Right renal cortex interstitium (tissue), 3 donors: ENCODE measurements at places on chromosomes 12 and 14. TPM values are rescaled to one million over a fixed set of nuclear protein-coding genes. Genes with fewer than 3 reads are reported as not detected.

- DNase-seq = no peak
These were observed 17.2 kb downstream of the TXNRD1 start for GRCh38 chr12:104232609-104233280.

DNA sequence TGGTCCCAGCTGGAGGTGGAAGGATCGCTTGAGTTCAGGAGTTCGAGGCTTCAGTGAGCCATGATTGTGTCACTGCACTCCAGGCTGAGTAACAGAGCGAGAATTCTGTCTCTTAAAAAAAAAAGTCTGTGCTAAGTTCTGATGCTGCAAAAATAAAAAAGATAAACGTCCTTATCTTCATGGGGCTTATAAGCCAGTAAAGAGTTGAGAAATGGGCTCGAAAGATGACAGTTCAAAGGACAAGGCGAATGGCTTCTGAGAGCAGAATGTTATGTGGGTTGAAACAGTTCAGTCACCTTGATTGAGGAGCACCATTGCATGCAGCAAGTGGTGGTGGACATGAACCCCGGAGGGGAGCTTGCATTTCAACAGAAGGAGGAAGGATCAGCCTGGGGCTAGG lies 4.7 kb downstream of the TSPAN9 start:
- no peak for DNase-seq

Gene LRCOL1
- polyA plus RNA-seq = 2.2 TPM

Gene SERPINA9
- polyA plus RNA-seq = not detected

DNA sequence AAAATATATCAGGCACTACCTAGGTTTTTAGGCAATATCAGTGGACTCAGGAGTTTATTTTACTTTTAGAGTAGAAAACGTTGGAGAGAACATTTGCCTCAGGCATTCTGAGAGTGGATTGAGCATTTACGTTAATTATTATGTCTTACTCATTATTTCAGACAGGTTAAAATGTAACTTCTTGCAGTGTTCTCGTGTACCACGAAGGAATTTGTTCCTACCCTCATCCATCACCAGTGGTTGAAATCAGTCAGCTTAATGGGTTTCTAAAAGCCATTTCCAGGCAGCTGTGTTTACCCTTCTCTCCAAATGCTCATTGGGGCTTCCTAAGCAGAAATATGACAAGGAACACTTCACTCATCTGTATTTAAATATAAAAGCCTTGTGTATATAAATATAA lies 9.1 kb upstream of the LDHB start:
- DNase-seq = peak; percentile 27

Gene TMPO
- polyA plus RNA-seq = 195 TPM

GRCh38 chr12:120816363-120816762 lies 87.8 kb downstream of the SPPL3 start:
- DNase-seq = no peak

DNA sequence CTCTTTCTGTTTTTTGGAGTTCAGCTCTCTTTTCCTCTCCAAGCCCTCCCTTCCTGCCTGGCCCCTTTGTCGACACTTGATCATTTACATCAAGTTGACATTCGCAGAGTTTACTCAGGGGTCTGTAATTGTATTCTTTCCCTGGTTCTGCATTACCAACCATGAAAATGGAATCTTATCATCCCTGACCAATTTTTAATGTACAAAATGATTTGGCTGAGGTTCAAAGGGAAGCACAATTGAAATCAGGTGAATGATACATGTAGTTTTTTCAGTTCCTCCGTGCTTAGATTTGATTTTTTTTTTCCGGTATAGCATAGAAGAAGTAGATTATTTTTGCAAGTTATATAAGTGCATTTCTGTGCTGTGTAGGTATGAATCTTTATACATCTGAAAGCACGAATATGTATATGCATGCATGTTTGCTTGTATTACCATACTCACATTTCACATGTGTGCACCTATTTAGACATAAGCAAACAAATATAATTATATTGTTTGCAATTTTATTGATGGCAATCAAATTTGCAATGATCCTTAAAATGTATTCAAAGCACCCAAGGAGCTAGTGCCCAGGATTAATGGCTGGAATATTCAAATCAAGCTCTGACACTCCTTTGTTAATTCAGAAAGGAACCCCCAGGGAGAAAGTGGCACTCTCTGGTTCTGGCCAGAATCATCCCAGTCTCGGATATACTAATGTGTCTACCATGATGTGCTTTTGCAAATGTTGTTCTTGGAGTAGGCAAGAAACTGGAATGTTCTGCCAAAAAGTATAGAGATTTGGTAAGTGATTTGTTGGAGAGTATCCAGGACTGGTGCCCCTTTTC lies 189.3 kb downstream of the VRK1 start:
- DNase-seq = no peak

GRCh38 chr12:92396647-92397252 lies 251.1 kb upstream of the BTG1 start:
- DNase-seq = no peak

Gene HOXC6
- polyA plus RNA-seq = 21.8 TPM

Gene C12orf42
- polyA plus RNA-seq = not detected

Gene RERG
- 41.9 TPM for polyA plus RNA-seq

DNA sequence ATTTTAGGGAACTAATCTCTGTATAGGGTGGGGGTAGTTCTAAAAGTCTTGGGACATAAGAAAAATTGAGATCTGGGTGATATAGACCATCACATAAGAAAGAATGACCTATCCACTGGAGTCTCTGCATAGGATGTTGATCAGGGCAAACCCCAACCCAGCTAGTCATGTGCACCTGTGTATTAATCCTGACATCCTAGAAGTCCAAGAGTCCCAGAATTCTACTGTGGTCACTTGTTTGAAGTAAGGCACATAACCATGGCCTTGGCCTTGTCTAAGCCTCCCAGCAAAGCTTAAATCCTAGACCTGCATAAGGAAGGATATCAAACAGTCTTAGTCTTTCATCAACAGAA lies 334.1 kb upstream of the DCN start:
- no peak for DNase-seq

- DNase-seq = no peak
These were observed 141.3 kb downstream of the ZNF664 start for GRCh38 chr12:124114316-124114715.

DNA sequence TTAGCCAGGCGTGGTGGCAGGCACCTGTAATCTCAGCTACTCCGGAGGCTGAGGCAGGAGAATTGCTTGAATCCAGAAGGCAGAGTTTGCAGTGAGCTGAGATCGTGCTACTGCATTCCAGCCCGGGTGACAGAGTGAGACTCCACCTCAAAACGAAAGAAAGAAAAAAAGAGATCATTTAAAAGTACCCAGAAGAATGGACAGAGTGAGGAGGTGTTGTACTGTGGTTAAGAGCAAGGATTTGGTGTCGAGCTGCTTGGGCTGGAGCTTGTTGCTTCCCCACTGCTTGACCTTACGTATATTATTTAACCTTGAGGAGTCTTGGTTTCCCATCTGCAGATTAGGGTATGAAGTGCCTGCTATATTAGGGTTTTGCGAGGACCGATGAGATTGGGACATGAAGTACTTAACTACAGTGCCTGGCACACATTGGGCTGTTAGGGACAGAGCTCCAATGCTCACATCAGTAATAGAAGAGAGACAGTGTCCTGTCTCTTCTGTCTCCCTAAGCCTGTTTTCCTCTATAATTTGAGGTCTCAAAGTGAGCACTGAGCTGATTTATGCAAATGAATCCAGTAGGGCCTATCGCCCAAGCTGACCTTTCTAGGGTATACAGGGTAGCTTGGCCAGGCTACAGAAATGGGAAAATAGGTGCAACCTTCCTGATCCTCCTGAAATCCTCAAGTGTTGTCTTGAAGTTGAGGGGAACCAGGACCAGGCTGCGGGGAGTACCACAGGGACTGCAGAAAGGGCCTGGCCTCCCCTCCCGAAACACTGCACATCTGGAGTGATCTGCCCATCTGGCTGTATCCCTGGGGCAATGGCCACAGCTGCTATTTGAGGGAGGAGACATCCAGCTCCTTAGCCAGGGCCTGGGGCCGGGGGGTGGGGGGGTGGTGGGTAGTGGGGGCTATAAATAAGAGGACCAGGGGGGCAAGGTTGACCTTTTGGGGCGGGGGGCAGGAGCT lies 8.6 kb upstream of the HDAC7 start:
- no peak for DNase-seq

GRCh38 chr12:12349711-12350665 lies at the start of gene MANSC1:
MANSC1 (minus strand) TSS chr12:12350242; CDS start chr12:12343314, 6,928 bp downstream.
- no peak for DNase-seq

GRCh38 chr12:48023386-48023785 lies 19.1 kb upstream of the COL2A1 start:
- DNase-seq = no peak

GRCh38 chr12:25241167-25242020 lies 9.3 kb downstream of the KRAS start:
- DNase-seq = no peak

- DNase-seq = no peak
These were observed 170.7 kb downstream of the PPFIA2 start for GRCh38 chr12:81588235-81589008.

DNA sequence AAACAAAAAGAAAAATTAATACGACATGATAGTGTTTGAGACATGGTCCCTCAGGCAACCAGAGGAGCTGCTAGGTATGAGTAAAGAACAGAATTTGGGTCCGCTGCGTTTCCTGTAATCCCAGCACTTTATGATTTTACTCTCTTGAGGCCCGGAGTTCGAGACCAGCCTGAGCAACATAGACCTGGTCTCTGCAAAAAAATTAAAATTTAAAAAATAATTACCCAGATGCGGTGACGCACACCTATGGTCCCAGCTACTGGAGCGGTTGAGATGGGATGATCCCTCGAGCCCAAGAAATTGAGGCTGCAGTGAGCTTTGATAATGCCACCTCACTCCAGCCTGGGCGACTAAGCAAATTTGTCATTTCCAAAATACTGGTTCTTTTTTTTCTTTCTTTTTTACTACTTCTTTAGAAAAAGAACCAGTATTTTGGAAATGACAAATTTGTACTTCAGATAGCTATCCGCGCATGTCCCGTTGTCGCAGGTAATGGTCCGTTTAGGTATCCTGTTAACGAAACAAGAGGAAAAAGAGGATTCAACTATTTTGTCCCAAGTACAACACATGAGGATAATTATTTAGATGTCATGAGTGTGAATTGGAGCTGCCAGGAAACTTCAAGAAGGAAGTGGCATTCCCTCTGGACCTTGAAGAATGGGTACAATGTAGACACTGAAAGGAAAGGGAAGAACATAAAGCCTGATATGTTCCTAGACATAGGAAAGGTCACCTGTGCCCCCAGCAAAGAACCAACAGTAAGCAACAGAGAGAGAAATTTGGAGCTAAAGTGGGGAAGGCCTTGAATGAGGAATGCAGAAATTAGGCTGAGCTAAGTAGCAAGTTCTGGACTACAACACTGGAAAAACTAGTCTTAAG lies 1.2 kb upstream of the HECTD1 start:
- DNase-seq = no peak

DNA sequence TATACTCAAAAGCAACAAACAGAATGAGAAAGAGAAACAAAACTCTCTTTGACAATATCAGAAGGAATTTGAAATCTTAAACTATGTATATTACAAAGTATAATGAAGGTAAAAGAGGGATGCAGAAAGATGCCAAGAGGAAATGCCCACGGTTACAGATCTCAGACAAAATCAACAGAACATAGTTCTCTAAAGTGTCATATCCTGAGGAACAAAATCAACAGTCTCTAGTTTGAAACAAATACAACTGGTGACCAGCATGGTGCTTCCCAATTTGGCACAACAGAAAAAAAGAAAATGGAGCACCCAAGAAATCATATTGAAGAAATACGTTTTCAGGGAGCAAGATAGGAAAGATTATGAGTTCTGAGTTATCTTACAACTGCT lies 116.5 kb downstream of the METTL25 start:
- DNase-seq = no peak

Gene UNG
- 67.3 TPM for polyA plus RNA-seq

- no peak for DNase-seq
These were observed 68.2 kb upstream of the BDKRB2 start for GRCh38 chr14:96136371-96137005.

- no peak for DNase-seq
These were observed 147.1 kb downstream of the TMX1 start for GRCh38 chr14:51386983-51387735.

DNA sequence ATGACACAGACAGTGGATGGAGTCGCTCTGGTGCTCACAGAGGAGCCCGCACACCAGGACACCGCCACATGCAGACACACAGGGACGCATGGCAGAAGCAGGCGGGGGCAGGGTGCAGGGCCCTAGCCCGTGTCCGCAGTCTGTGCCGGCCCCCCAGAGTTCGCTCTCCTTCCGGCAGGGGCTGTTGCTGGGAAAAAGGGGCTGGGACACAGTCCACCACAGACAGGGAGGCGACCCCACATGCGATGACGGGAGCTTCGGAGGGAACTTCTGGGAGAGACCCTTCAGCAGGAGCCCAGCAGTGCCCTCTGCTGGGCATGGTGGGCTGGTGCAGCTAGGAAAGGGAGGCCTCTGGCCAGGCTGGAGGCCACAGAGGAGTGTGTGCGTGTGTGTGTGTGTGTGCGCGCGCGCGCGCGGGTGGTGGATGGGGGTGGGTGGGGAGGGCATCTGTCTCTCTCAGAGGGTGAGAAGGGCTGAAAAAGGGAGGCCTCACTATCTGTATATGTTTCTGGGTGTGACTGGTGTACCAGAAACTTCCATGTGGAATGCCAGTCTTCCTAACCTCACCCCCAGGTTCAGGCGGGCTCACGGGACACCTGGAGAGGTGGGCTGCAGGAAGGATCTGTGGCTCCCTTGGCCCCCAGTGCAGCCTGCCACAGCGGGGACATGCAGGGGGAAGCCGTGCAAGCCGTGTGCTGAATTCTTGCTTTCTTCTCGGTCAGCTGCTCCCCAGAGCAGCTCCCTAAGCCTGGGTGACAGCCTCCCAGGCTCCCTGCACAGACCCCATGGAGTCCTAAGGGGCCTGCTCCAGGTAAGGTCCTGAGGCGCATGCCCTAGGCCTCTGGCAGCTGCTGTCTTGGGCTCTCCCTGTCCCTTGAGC lies 60.7 kb downstream of the PLEKHG3 start:
- peak; percentile 82 for DNase-seq

DNA sequence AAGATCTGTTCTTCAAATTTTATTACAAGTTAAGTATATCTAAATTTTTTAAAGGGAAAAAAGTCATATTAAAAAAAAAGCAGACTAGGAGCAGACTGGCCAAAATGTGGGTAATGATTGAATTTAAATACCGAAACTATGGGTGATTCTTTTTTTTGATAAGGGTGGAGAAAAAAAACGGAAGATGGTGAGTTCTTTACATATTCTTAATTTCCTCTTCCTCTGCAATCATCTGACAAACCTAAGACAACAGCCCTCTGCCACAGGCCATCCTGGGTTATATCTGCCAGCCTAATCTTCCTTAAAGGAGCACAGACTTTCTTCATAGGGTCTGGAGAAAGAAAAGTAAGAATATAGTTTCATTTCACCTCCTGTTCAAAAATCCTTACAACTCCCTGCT lies 108.0 kb downstream of the PPP2R5E start:
- DNase-seq = no peak

GRCh38 chr12:107660861-107661415 lies 24.7 kb upstream of the PWP1 start:
- no peak for DNase-seq

Gene SIVA1
- 54.5 TPM for polyA plus RNA-seq

Gene RDH5
- 22.8 TPM for polyA plus RNA-seq
